ENCODE measurements at places on chromosomes 6 and 20.

DNA sequence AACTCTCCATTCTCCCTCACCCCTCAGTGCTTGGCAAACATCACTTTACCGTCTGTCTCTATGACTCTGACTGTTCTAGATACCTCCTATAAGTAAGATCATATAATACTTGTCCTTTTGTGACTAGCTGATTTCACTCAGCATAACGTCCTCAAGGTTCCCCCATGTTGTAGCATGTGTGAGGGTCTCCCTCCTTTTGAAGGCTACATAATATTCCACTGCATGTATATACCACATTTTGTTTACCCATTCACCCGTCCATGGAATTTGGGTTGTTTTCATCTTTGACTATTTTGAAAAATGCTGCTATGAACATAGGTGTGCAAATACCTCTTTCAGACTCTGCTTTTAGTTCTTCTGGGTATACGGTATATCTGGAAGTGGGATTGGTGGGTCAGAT, 28.3 kb downstream of the CTCFL start:
- no peak for DNase-seq

DNA sequence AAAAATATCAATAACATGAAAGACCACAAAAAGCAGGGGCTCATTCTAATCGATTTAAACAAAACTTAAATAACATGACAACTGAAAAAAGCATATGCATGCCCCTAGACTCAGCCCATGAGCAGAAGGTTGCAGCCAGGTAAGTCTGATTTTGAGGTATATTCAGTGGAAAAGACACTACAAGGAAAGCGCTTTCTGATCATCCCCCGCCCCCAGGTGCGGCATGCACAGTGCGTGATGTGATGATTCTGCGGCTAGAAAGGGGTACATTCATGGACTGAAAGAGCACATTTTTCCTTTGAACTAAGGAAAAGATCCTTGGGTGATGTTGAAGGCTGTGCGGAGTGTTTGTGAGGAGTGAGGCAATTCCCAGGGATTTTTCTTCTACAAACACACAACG, 16.9 kb upstream of the FOXC1 start:
- DNase-seq: no peak

DNA sequence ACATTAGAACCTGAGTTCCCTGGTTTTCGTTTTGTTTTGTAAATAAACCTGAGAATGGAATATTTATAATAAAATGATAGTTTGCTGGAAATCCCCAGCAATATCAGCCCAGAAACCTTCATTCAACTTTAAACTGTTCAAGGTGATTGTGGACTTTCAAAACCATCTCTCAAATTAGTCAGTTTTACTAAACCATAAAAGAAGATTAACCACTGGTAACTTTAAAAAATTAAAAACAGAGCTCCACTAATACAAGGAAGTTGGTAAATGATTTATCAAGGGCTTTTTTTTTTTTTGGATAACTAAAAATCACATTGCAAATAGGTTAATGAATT, 10.0 kb downstream of the MBOAT1 start:
- no peak for DNase-seq

DNA sequence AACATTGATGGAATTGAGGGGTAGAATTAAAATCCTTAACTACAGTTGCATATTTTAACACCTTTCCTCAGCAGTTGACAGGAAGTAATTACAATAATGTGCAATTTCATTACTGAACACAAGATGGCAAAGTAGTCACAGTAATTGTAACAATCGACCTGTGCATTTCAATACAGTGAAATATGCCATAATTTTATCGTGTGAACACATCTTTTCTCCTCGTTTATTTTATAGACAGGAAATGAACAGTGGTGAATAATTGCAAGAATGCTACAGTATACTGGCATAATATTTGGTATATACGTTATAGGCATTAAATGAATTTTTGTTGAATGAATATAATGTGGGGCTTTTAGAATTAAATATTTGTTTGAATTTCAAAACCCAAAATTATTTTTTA, 25.0 kb downstream of the CYB5R4 start:
- DNase-seq: peak; percentile 19

- DNase-seq: no peak
These were observed 1.3 kb upstream of the SDCBP2 start for GRCh38 chr20:1330075-1330830.

DNA sequence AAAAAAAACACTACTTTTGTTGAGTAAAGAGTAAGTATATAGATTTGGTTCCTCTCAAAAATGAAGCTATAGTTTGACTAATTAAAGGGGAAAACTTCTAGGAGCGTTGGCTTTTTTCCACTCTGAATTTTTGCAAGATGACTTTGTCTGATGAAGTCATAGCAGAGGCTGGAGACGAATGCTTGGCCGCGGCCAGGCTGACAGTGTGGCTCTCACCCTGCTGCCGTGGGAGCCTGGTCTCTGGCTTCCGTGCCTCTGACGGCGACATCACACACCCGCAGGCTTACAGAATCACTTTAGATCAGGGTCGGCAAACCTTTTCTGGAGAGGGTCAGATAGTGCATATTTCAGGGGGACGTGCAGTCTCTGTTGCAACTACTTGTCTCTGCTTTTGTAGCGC, 145.0 kb downstream of the PHACTR3 start:
- DNase-seq: no peak
